ENCODE measurements at places on chromosomes 4 and X. TPM values are rescaled to one million over a fixed set of nuclear protein-coding genes. Genes with fewer than 3 reads are reported as not detected.

DNA sequence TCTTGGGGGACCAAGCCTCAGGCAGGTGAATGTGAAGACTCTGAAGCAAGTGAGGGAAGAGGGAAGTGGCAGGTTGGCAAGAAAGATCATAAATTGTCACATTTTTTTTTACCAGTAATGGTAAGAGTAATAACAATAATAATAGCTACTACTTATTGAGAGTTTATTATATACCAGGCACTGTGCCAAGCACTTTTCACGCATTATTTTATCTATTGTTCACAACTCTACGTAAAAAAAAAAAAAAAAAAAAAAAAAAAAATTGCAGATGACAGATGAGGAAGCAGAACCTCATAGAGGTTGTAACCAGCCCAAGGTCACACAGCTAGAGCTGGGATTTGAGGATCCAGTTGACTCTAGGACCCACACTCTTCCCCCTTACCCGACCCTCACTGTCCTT is 40.9 kb downstream of the TSC22D3 start:
- peak; percentile 81 for DNase-seq

DNA sequence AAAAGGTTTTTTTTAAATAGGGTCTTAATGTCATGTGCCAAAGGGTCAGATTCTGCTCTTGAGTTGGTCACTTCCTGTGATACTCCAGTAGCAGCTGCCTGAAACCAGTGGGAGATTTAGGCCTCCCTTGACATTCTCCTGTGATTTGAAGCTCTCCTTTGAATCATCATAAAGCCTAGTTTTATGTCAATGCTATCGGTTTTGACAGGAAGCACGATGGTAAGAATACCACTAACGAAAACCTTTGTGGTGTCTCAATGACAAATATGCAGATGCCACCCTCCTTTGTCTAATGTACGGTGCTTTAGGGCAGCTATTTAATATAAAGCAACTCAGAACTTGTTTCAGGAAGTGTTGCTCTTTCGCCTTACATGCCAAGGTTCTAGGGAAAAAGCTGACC is 44.2 kb downstream of the CCNI start:
- DNase-seq = no peak

- peak; percentile 30 for DNase-seq
Measured at GRCh38 chr4:154982187-154983047, 201.3 kb downstream of the RBM46 start.

SPANXN3 gene
- not detected for total RNA-seq

HSPA4L gene
- 0.99 TPM for total RNA-seq
